Activated T-helper 1 cell treated with Interleukin-2 at 50 U/mL for 16 hours (primary cell): ENCODE measurements at places on chromosomes 4 and X.

DNA sequence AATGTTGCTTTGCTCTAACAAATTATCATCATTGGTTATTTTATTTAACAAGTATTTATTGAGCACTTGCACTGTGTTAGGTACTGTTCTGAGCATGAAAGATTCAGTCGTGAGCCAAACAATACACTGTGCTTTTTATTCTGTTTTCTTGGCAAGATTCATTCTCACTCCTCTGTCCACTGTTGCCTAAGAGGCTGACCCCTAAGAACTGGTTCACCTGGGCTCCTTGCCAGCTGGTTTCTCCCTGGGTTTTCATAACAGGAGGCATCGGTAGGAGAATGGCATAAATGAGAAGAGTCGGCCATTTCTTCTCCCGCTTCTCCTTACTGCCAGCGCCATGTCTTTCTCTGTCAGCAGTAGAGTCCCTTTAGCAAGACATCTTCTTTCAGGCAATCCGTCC lies 243.7 kb upstream of the DIAPH2 start:
- DNase-seq, result no peak

GRCh38 chr4:150583287-150584110 lies 1.5 kb downstream of the MAB21L2 start:
- no peak for DNase-seq

DNA sequence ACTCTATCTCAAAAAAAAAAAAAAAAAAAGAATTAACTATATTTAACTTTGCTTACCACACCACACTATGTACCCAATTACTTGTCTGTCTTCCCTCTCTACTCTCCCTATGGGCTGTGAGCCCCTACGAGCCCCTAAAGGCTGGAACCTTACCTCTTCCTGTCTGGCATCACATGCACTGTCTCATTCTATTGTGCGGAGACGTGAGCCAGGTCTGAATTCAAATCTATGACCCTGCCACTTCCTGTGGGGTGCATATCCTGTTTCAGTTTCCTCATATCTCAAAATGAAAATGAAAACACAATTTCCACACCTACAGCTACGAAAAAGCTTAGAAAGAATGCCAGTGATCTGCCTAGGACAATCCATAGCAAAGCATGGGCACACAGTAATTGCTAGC lies 42.9 kb upstream of the HS3ST1 start:
- DNase-seq, result peak; percentile 17

DNA sequence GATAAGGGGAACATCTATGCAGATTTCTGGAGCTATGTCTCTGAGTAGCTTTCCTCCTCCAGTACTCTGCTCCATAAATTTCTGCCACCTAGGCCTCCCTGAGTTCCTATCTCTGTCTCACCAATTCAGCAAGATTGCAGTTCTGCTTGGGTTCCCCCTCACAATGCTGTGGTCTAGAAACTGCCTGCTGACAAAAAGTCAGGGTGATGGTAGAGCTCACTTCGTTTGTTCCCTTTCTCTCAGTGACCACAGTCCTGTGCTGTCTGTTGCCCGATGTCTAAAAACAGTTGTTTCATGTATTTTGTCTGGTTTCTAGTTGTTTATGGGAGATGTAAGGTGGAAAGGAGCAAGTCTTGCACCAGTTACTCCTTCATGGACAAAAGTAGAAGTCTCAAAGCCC lies 41.1 kb downstream of the AMMECR1 start:
- DNase-seq, result no peak

GRCh38 chr4:100017637-100018310 lies 67.7 kb upstream of the H2AZ1 start:
- DNase-seq, result no peak

- no peak for DNase-seq
These were observed 753.1 kb upstream of the FRG1 start for GRCh38 chr4:189187531-189188052.

DNA sequence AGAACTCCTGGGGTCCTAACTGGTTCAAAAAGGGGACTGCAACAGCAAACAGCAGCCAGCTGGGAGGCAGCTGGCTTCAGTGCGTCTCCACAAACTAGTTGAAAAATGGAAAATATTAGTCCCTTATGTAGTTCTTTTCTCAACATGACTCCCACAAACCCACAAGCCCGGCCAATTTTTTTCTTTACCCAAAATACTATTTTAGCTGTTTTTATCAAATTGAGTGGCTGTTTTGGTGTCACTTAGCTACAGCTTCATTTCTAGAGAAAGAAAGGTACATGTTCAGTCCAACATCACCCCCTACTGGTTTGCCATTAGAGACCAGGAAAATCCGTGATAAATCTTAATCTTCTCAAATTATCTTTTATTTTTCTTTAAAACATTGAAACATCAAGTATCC lies 97.2 kb downstream of the GUCY2F start:
- DNase-seq, result no peak

DNA sequence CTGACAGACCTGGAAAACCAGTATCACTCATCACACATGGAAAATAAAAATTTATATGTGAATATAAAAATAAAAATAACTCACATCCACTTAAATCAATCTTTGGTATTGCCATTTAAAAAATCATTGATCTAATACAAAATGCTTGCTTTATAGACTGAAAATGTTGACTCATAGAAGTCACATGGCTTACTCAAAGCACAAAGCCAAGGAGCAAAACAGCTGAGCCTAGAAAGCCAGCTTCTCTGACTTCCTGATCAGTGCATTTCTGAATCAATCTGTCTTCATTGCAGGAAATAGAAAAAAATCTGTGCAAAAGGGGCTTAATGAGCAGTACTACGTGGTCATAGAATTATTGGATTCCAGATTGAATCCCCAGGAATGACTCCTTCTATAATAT lies 176.9 kb upstream of the HS3ST1 start:
- DNase-seq, result no peak
